ENCODE measurements at places on chromosomes 7 and 10.

DNA sequence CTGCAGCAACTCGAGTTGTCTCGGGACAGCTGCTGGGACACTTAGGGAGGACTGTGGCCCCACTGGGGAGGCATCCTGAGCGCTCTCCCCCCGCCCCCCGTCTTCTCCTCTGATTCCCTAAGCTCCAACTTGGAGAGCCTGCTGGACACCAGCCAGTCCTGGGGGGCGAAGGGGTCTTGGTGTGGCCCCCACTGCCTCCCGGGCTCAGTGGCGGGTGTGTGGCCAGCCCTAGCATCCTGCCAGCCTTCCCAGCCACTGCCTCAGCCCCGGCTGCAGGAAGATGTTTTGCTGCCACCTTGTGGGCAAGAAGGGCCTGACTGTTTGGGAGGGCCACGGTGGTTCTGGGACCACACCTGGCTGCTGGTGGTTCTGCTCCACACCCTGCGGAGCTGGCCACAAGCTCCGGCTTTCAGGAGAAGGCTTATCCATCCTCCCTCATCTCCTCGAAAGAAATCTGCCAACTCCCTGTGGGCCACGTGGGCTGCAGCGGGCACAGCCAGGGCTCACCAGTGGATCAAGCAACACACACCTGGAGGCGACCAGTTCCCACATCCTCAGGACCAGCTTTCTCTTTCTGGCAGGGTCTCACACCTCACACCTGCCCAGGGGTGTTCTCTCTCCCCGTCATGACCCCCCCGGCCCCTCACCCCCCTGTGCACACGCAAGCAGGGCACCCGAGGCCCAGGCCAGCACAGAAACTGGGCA, 24.8 kb downstream of the AGAP3 start:
- DNase-seq: peak; percentile 52

DNA sequence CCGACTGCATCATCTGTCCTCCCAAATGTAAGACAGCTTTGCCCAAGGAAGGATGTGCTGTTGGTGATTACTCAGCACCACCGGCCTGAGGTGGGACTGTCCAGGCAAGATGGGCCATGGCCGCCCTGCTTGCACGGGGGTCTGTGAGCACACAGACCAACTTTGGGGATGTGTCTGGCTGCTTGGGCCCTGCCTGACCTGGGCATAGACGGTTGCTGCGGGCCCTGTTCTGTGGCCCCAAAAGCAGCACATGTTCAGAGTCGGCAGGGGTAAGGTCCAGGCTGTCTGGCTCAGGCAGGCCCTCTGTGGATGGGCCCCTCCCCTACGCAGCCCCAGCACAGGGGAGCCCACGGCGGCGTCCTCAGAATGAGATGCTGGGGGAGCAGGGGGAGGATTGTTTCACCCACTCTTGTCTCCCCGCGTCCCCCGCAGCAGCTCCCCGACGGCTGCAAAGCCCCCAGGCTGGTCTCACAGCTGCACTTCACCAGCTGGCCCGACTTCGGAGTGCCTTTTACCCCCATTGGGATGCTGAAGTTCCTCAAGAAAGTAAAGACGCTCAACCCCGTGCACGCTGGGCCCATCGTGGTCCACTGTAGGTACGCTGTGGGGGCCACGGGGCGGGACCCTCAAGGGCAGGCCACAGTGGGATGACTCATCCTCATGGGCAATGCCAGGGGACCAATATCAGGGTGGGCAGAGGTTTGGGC, 58.4 kb downstream of the MKI67 start:
- DNase-seq: no peak

DNA sequence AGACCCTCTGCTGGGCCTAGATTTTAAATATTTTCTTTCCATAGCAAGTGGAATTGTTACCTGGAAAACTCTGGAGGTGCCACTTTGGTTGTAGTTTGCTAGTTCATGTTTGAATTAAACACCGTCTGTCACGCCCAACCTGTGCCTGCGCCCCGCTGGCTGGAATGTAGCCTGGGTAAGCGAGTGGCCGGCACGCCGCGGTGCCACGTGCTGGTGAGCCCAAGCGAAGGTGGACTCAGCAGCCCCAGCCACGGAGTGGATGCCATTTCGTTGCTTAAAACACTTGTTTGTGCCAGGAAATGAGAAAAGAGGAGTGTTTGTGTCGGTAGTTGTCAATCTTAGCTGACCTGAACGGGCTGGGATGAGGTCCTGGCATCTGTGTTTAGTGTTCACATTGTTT, 2.7 kb downstream of the GET4 start:
- no peak for DNase-seq

DNA sequence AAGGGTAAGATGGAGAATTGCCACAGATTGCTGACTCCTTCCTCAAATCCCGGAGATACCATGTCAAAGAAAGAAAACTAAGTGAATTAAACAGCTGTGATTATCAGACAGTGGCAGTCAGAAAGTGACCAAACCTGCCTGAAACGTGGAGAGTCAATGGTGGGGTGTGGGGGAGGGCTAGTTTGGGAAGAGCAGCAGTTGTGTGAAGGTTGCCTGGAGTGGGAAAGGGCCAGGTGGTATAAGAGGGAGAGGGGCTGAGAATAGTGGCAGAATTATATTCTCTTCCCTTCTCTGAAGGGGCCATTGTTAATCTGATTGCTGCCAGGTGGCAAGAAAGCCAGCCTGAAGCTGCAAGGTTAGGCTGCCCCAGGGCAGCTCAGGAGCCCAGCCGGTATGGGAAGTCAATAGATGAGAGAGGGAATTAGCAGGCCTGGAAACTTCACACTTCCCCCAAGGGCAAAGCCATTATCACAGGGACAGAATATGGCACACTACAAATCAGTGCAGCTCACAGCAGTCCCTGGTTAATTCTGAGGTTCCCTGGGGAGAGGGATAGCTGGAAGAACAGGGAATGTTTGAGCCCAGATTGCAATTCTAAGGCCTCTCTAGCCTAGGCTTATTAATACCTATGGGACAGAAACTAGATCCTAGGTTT, 83.9 kb upstream of the ITGB1 start:
- no peak for DNase-seq

GRCh38 chr10:26448706-26449435, 10.7 kb downstream of the APBB1IP start:
- DNase-seq: peak; percentile 29

DNA sequence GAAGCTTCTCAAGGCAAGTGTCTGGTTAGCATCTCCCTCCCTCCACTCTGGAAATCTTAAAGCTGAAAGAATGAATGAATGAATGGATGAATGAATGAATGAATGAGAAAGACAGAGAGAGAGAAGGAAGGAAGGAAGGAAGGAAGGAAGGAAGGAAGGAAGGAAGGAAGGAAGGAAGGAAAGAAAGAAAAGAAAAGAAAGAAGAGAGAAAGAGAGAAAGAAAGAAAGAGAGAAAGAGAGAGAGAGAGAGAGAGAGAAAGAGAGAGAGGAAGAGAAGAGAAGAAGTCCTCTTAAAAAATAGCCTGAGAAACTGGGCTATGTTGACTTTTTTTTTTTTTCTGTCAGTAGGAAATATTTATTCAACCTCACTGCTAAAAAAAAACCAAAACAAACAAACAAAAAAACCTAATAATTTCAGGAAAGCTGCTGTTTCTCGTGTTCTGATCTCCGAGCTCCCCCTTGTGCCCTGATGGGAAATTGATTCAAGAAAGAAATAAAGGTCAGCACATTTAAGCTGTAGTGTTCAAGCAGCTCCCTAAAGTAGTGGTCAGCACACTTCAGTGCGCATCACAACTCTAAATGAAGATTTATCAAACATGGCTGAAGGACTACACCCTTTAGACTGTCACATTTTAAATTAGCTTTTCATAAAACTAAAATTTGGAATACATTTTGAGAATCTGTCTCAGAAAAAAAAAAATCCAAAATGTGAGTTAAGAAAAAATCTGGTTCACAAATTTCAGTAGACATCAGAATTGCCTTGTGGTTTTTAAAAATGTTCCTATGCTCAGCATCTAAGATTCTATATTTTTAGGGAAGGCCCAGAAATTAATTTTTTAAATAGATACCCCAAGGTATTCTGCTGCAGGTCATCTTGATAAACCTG, 154.3 kb downstream of the ELAPOR2 start:
- DNase-seq: no peak

- DNase-seq: no peak
Observed at GRCh38 chr7:81499262-81500116, 270.4 kb downstream of the HGF start.

GRCh38 chr10:17883621-17884020, 68.1 kb upstream of the SLC39A12 start:
- no peak for DNase-seq

DNA sequence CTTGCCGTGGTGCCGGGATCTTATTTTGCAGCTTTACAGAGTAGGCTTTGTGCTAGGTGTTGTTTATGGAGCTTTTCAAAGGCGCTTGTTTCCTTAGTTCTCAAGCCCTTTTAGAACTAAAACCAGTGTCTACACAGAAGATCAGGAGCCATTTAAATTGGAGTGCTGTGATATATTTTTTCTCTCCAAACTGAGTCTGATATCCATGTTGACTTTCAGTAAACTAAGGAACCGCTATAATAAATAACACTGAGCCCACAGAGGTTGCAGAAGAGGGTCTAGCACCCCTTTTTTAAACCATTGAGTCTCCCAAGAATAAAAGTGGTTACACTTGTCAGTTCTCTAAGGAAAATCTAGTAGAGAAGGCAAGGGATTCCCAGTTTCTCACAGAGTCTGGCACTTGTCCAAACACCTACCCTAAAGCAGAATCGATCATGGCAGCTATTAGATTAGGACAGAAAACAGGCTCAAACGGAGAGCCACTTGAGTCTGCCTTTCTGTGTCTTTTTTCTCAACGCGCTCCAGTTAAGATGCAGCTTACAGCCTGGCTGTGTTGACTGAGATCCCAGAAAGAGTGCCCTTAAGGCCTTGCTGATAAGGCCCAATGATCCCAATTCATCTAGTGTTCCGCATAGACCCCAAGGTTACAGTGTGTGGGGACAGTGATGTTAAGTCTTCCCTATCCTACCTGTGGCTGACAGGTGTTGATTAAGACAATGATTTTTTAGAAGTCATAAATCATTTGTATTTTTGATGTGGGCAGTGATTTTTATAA, 804 bp downstream of the TMEM106B start:
- no peak for DNase-seq

DNA sequence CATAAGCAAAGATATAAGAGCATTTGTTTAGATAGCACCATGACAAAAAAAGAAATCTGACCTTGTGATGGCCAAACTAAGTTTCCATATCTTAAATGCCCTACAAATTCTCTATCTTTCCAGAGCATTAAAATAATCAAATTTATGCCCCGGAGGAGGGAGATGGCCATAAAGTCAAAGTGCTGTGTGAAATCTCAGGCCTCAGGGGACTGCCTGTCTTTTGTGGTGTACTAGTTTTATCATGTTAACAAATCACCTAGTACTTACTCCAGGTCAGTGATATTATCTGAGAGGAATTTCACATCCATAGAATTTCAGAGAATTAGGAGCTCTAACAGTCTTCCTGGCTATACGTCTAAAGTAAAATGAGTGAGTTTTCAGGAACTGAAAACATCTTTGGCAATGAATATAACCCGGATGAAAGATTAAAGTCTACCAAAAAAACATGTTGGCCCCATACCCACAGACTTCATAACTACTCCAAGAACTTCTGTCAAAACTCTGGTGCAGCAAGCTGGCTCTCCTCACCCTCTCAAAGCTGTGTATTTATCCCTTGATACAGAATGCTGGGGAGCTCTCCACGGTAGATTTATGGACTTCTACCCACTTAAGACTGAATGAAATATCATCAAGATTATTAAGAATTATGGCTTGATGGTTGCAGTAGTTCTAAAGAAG, 682.8 kb downstream of the SORCS1 start:
- no peak for DNase-seq

DNA sequence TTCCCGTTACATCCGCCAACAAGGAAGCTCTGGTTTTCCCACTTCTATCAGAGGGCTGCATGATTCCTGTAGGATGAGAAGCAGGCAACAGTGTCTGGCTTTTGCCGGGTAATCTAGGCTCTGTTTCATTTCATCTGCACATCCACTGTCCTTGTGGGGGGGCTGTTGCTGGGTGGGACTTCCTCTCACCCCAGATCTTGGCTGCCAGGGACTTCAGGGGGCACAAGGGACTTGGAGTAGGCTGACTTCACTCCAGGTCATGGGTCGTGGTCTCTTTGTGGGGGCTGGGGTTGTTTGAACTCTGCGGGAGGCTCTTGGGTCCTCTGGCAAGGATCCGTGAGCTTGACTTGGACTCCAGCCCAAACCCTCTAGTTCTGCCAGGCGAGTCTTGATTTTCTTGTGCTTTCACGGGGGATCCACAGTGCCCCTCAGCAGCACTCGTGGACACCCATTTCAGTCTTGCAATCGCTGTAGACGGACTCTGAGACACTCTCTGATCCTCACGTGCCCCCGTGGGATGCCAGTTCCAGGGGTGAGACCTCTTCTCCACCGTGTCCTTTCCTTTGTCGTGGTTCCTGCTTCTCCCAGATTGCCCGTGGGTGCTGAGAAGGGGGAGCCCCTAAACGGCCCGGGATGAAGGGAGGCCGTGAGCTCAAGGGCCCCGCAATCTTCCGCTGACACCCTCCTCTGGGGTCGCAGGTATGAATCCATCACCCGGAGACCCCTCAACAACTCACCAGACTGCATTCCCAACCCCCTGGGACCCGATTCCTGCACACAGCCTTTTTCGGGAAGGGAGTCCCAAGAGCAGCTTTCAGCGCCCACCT, 21.4 kb upstream of the ZNF273 start:
- DNase-seq: no peak

GRCh38 chr10:24462889-24463552, 254.1 kb downstream of the KIAA1217 start:
- no peak for DNase-seq

DNA sequence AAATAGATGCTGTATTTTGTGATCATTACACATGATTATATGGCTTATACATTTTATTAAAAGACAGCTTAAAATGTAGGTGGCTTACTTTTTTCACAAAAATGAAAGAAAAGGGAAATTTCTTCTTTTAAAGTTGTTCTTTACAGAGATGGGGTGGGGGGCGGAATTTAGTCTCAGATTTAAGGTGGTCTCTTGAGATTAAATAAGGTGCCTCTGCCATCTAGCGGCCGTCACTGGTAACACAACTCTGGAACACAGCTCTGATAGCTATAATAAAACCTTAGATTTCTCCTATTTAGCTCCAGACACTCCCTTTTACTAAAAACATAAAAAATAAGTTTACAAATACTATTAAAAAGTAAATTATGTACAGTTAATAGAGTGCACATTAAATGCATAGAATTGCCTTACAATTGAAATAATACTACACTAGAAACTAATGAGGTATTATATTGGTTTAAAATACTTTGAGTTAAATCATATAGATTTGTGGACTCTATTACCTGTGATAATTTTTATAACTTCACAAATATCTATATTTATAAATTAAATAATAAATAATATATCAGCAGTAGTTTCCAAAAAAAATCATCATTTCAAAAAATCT, 210.9 kb downstream of the DGKB start:
- peak; percentile 8 for DNase-seq

GRCh38 chr10:125344573-125345171, 184.3 kb upstream of the CTBP2 start:
- no peak for DNase-seq

GRCh38 chr7:44368885-44369284, 43.5 kb upstream of the CAMK2B start:
- no peak for DNase-seq

GRCh38 chr7:136405931-136406777, 429.0 kb upstream of the MTPN start:
- no peak for DNase-seq

GRCh38 chr7:128168667-128169210, 72.3 kb upstream of the LEP start:
- DNase-seq: no peak

GRCh38 chr7:108189733-108190388, 59.7 kb upstream of the LAMB4 start:
- DNase-seq: no peak

GRCh38 chr10:47176903-47177868, 122.8 kb upstream of the GDF10 start:
- no peak for DNase-seq

GRCh38 chr7:86942081-86942480, 117.4 kb downstream of the ELAPOR2 start:
- no peak for DNase-seq
